Upper lobe of left lung (tissue), 6 donors: ENCODE measurements at places on chromosomes 11 and 22.

DNA sequence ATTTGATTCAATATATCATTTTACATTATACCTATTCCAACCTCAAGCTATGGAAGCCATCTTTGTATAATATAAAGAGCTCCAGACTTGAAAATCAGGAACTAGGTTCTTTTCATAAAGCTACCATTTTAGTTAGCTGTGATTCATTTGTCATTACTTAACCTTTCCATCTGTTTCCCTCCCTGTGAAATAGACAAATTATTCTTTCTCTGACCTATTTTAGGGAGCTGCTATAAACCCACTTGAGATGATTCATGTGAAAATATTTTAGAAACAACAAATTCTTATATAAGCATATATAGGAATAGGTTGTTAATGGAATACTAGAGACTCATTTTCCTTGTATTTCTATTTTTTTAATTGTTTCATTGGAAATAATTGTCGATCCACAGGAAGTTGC, 1012.1 kb downstream of the OPCML start:
- DNase-seq, result no peak

DNA sequence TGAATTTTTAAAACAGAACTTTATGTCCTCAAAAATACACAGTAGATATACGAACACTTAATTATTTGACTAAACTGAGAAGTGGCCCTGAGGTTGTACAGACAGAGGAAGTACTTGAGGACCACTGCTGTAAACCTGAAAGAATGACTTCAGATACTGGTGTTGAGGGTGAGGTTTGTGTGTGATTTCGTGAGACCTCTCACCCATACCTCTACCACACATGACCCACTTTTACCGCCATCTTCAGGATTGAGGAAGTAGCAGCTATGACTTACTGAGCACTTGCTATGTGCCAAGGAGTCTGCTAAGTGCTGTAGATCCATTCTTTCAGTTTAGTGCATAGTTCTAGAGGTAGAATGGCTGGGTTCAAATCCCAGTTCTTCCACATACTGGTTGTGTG, 21.9 kb downstream of the MMP13 start:
- DNase-seq, result no peak

- DNase-seq, result no peak
Measured at GRCh38 chr11:35798423-35798822, 135.8 kb downstream of the TRIM44 start.

DNA sequence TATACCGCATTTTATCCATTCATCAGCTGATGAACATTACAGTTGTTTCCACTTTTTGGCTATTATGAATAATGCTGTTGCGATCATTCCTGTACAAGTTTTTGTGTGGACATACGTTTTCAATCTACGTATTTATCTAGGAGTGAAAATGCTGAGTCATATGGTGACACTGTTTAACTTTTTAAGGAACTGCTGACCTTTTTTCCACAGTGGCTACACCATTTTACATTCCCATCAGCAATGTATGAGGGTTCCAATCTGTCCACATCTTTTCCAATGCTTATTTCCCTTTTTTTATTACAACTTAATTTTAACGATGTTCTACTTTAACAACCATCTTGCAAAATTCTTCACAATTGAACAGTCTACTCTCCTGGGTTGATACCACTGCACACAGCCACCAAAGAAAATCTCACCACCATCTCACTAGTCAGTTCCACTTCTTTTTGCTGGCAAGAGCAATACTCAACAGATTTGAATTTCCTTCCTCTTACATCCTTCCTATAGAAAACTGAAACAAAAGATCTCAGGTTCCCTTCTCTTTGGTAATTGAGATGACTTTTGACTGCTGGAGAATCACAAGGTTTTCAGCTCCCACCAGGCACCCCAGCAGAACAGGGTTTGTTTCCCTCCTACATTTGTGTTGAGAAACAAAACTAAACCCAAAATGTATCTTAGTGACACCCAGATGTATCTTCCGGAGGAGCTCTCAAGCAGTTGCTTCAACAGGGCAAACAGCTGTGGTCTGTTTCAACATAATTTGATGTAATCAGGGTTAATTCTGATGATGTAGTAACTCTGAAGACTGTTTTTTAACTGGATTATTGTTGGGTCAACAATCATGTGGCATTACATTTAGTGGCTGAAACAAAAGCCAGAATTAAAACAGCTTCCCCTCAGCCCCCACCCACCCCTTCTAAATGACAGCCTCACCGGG, 7.0 kb upstream of the GAB2 start:
- no peak for DNase-seq

DNA sequence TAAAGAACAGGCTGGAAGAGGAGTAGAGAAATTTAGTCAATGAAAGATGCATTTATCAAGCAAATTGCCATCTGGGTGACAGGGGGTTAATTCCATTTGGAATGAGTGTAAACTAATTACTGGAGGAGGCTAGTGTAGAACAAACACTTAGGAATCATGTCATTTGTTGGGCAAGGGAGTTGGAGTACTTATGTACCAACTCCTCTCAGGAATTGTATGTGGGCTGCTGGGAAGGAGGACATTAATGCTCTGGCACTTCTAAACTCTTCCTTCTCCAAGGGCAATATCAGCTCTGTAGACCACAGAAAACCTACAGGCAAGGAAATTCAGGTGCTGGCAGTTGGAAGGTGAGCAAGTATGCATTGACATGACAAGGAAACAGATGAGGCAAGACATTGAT, 141.0 kb downstream of the MSANTD4 start:
- no peak for DNase-seq

DNA sequence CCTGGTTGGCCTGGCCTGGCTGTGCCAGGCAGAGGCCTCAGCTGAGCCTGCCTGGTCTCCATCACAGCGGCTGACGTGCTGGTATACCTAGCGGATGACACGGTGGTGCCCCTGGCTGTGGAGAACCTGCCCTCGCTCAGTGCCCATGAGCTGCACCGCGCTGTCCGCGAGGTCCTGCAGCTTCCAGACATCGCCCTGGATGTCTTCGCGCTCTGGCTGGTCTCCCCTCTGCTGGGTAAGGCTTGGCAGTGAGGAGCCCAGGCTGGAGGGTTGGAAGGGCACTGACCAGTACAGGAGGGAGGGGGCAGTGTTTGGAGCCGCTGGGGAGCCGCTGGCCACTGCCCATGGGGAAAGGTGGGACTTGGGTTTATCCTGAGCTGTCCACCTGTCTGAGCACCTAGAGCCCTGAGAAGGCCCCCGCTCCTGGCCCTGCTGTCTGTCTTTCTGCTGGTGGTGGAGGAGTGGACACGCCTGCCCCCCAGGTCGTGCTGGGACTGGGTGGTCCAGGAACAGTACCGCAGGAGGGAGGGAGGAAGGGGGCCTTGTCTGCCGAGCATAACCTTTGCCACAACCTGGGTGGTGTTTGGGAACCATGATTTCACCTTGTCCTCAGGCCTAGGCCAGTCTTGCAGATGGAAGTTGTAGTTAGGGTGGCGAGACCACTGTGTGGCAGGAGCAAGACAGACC, 3.0 kb downstream of the FRMD8 start:
- DNase-seq, result peak; percentile 75

GRCh38 chr11:9834291-9834690, 170.4 kb downstream of the SWAP70 start:
- DNase-seq, result no peak

GRCh38 chr11:72002841-72003775, 4.4 kb downstream of the IL18BP start:
- peak; percentile 30 for DNase-seq

- DNase-seq, result peak; percentile 20
Measured at GRCh38 chr11:69374110-69374945, 80.4 kb downstream of the MYEOV start.

DNA sequence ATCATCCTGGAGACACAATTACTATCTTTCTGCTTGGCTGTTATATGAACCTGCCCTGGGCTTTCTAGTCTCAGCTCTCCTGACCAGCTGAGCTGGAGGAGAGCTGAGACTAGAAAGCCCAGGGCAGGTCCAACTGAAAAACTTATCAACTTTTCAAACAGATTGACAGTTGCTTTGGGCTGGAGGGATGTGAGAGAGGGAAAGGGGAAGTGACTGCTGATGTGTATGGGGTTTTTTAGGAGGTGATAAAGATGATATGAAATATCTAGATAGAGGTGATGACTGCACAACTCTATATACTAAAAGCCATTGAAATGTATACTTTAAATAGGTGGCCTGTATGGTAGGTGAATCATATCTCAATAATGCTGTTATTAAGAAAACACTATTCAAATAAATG, 60.2 kb upstream of the CHRM4 start:
- DNase-seq, result no peak

DNA sequence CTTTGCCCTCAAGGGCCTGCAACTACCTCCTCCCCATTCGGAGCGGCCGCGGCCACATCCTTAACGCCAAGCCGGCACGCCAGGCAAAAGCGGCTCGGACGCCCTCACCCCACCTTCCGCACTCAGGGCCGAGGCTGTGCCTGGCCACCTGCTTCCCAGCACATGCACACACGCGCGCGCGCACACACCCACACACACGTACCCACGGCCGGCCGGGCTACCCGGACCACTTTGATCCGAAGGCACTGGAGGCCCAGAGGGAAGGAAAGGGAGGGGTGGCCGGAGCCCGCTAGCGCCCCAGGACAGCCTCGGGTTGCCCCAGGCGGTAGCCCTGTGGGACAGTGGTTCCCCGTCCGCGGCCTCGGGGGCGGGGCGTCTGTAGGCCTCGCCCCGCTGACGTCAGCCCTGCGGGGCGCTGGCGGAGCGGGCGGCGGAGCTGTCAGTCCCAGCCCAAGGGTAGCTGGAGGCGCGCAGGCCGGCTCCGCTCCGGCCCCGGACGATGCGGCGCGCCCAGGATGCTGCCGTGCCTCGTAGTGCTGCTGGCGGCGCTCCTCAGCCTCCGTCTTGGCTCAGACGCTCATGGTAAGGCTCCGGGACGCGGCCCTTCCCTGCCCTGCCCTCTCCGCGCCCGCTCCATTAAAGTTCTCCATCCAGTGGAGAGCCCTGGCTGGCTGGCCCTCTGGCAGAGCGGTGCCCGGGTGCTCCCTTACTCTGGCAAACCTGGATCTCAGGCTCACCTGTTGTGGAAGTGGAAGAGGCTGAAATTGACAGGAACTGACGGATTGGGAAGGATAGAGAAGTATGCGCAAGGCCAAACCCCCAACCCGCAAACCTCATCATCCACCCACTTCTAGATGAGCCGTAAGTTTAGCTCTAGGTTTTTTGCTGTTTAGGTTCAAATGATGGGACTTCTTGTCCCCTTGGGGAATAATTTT, at the start of gene IL10RA:
IL10RA (plus strand) TSS at position 442 of the 935 bp plus-strand sequence; CDS start at position 516, 74 bp downstream.
- DNase-seq, result peak; percentile 93

DNA sequence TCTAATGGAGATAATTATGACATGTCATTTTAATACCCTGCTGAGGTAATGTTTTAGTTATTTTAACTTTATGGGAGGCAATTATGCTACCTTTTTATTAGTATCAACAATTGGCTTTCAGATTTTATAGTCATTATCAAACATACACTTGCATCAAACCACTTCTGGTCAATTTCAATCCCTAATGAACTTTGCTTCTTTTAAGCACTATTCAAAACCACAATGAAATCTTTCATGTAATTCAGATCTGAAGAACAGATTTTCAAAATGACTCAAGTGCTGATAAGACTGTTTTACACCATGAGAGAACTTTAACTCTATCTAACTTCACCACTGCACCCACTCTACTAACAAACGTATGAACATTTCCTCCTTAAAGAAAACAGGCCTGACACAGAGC, 25.9 kb upstream of the CCDC34 start:
- no peak for DNase-seq

DNA sequence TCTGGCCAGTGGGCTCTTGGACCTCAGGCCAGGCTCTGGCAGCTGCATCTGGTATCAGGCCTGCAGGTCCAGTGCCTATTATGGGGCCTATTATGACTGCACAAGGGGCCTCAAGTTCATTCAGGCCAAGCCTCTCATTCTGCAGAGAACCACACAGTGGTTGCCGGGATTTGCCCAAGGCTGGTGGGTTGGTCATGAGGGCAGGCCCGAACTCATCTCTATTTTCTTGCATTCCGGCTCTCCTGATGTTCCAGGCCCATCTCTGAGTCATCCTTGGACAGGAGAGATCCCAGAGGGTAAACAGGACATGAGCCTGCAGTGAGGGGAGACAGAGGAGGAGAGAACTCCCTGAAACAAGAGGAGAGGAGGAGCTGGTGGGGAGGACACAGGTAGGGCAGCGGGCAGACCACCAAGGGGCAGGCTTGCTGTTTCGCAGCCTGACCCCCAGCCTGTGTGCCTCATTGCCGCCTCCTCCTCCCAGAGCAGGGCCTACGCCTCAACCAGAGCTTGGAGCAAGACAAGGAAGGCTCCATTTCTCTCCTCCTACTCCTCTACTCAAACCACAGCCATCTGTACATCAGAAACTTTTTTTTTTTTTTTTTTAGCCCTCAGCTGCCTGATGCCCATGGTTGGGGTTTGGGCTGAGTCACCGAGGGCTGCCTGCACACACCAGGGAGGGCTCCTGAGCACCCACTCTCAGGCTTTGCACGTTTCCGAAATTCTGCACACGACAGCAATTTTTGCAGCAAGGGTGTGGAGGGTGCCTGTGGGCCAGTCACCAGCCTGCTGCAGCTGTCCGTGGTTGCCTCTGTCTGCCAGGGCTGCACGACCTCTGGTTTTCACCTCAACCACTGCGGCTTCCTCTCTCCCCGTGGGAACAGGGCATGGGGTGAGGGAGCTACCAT, 12.7 kb upstream of the TREH start:
- peak; percentile 36 for DNase-seq

GRCh38 chr22:29689206-29689879, 30.5 kb upstream of the CABP7 start:
- DNase-seq, result no peak

- DNase-seq, result no peak
Measured at GRCh38 chr11:64036087-64037026, 626 bp downstream of the FLRT1 start.

DNA sequence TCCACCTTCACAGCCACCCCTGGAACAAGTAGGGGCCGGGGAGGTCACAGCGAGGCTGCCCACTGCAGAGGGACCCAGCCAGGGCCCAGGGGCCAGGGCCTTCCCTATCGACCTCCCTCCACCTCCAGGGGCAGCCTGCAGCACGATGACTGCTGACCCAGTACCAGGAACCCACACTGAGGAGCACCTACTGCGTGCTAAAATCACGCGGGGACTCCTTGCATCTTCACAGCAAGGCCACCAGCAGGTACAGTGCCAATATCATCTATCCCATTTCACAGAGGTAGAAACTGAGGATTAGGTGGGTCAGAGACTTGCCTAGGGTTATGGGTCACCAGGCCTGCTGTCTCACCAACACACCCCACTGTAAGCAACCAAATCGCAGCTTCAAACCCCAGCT, 14.6 kb downstream of the MACROD1 start:
- no peak for DNase-seq

DNA sequence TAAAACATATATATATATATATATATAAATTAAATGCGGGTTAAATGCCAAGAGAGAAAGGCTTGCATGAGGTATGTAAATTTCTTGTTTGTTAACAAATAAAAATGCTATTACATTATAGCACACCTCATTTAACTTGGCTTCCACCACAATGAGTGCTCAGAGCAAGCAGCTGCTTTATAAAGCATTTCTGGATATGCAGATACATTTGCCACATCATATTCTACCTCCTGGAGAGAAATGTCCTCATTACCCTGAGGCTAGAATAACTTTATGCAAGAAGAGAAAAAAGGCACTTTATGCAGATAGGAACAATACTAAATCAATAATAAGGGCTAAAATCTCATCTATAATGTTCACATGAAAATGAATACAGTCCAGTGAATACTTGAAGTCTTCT, 181.7 kb upstream of the CCDC90B start:
- no peak for DNase-seq
